Karpas-422 (cell line): ENCODE measurements at places on chromosomes 16 and 17. TPM values are rescaled to one million over a fixed set of nuclear protein-coding genes. Genes with fewer than 3 reads are reported as not detected.
A peak's percentile ranks its signal among the peaks of the same experiment; 100 is the strongest.

Gene KRT31
- total RNA-seq: not detected in 2 replicates

DNA sequence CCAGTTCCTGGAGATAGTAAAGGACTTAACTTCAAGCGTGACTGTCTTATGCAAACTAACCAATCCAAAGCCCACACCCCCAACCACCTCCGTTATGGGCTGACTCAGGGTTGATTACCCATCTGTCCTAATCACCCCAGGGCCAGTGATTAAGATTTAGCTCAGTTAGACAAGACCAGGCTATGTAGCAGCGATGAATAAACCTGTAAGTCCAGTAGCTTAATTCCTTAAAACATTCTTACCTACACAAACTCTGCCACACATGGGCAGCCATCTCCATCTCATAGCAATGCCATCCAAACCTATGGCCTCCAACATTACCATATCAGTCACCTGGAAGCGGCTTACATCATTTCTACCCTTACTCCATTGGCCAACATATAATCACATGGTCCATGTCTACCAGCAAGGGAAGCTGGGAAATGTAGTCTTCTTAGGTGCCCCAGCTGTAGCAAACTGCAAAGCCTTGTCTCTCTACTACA lies 266.7 kb downstream of the SHISA9 start:
- peak; percentile 41 for DNase-seq

DNA sequence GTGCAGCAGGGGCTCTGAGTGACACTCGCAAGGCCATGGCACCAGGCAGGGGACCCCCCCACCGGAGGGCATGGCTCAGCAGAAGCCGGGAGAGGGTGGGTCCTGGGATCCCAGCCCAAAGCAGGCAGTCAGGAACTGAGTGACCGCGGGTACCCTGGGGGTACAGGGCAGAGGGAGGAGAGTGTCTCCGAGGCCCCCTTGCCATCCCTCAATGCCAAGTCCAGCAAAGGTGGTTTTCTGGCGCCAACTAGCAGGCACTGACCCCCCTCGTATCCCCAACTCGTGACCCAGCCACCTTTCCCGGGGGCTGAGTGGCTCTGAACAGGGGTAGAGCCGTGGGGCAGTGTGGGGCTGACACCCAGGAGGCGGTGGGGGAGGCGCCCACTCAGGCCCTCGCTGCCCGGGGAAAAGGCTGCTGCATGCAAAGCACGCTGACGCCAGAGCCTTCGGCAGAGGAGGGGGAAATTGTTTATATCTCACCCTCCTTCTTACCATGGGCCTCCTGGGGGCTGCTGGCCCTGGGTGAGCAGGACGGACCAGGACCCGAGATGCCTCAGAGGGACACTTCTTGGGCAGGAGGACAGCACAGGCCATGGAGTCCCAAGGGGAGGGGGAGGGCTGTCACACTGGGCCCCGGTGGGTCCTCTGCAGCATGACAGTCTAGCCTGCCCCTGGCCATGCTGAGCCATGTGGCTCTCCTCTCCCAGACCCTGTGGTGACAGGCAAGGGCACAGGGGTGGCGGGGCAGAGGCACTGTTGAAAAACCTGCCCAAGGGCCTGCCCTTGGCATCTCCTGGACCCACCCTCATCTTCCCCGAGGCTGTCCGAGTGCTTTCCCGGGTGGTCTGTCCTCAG lies 14.6 kb upstream of the ENPP7 start:
- no peak for DNase-seq

- DNase-seq: no peak
These were observed 15.0 kb downstream of the SLC7A5 start for GRCh38 chr16:87854053-87854906.

GRCh38 chr16:84663433-84664101 lies 15.3 kb downstream of the KLHL36 start:
- DNase-seq: no peak

DNA sequence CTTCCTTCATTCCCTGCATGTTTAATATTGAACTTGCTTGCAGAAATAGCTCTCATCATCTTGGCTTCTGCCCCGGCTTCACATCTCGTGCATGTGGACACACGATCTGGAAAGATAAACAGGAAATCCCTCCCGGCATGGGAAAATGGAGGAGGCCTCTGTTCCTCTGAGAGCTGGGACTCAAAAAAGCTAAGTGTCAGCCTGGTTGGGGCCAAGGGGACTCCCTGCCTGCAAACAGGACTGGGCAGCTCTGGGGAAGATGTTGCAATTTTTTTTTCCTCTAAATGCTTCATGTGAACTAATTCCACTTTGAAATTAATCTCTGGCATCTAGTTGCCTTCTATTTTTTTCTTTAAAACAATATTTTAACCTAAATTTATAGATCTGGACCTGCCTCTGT lies 24.8 kb downstream of the ITPRIPL2 start:
- no peak for DNase-seq
